AG20443 (cell line): ENCODE measurements at places on chromosomes 7 and 10.

GRCh38 chr7:55469271-55469681, 103.0 kb downstream of the VOPP1 start:
- no peak for DNase-seq

GRCh38 chr10:125886914-125887512, 5.9 kb upstream of the DHX32 start:
- DNase-seq: no peak

GRCh38 chr7:23377134-23377533, 78.0 kb downstream of the MALSU1 start:
- DNase-seq: no peak

GRCh38 chr10:3780771-3781467, 4.1 kb downstream of the KLF6 start:
- no peak for DNase-seq

DNA sequence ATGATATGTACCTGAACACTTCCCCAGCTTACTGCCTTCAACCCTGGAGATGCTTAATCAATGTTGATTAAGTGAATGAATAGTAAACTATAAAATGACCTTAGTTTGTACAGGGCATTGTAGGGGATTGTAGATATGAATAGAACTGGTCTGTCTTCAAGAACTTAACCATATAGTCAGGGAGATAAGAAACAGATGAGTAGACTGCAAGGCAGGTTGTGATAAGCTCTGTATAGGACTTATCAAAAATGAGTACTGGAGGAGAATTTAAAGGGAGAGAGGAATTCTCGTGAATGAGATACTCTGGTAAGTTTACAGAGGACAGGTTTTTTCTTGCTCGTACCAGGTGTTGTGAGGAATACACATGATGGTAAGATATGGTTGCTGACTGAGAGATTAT, 27.6 kb downstream of the SGPL1 start:
- DNase-seq: no peak

- DNase-seq: no peak
Measured at GRCh38 chr10:65550761-65551160, 1375.1 kb upstream of the LRRTM3 start.

GRCh38 chr10:35927341-35927740, 285.2 kb upstream of the FZD8 start:
- DNase-seq: no peak

- no peak for DNase-seq
Measured at GRCh38 chr7:159012353-159013069, 132.2 kb downstream of the VIPR2 start.

DNA sequence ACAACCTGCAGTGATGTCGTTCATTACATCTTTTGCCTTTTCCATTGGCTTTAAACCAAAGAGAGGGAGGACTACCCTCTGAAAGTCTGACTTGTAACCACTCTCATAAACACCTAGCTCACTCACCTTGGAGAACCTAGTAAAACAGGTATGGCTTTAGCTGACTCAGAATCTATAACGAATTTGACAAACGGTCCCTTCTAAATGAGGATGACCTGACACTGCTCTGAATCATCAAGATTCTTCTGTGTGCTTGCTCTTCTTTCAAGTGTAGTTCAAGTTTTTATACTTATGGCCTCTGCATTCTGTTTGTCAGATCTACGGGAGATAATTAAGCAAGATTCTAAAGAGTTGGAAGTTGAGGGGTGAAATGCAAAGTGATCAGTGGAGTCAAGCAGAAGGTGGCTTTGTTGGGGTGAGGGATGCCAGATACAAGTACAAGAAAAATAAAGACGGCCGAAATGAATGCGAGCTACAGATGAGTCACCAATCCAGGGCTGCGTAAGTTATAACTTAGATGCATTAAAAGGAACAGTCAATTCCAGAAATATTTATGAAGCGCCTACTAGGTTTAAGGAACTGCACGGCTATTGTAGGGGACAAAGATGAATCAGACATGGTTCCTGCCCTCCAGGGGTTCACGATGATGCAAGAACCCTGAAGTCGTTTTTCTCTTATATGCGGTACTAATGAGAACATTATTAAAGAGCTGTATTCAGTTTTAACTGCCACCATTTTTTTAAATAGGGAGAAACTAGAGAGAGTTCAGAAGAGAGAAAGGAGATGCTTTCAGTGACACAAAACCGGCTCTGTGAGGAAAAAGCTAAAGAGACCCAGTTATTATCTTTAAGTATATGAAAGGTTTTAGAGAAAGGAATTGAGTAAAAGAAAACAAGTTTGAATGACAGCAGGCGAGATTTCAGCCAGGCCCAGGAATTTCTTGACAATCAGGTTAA, 6.5 kb downstream of the HIPK2 start:
- no peak for DNase-seq

DNA sequence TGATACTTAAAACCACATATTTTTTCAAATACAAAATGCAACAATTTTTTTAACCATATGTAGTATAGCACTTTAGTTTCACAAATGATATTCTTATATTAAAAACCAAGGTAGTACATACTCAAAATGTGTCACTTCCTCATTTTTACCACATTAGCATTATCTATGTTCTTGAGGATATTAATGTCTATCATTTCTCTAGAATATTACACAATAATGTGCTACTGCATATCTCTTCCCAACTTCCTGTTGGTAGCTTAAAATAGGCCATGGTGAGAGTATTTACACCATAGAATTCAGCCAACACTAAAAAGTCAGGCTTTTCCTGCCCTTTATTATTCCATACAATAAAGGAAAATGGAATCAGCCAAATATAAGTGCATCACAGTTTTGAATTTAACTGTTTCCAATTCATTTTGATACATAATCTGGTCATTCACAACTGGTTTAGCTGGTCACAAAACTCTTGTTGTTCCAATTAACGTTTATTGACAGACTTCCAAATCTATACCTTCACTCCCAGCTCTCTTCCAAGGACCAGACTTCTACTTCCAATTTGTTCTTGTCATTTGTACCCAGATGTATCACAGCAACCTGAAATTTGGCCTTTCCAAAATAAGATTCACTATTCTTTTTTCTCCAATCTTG, 20.0 kb upstream of the LRRC17 start:
- no peak for DNase-seq

DNA sequence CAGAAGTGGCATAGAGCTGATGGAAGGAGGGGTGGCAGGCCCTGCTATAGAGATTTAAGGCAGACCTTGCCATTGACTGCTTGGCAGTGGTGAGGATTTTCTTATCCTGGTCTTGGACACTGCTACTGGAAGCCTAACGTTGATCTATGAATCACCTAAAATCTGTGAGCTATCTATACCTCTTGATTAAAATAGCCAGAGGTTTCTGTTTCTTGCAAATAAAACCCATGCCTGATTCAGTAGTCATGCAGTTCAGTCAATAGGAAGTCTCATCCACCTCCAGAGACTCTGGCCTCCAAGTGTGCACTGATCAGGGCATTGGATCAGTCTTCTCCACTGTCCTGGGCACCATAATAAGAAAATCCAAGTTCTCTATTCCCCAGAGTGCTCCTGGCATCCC, 286.5 kb downstream of the PTEN start:
- no peak for DNase-seq

DNA sequence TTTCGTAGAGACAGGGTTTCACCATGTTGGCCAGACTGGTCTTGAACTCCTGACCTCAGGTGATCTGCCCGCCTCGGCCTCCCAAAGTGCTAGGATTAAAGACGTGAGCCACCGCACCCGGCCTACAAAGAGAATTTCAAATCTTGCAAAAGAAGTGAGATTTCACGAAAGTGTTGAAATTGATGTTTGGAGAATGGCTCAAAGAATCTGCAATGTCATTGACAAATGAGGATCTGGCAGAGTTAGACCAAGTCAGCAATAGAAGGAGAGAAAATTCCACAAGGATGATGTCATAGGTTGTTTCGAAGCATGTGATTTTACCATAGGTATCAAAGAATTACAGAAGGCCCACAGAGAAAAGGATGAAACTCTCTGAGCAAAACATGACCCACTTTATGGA, 71.7 kb downstream of the LYZL2 start:
- DNase-seq: no peak

DNA sequence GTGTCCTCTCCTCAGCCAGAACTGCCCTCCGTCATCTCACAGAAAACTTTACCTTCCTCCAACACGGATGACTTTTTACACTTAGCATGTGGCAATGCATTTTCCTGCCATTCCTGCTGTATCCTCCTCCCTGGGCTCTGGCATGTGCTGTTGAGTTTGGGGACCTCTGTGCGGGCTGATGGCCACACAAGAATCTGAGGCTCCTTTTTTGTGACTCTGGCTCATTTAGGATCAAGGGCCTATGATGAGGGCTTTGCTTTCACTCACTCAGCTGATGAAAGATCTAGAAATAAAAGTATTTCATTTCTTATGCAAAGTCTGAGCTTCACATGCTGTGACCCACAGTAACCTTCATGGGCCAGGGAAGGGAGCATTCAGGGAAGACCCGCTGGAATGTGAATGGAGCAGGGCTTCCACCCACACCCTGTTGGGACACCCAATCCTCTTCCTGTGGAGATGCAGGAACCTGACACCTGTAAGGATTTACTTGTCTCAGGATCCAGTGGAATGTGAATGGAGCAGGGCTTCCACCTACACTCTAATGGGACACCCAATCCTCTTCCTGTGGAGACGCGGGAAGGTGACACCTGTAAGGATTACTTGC, 500.3 kb upstream of the MKI67 start:
- DNase-seq: no peak

DNA sequence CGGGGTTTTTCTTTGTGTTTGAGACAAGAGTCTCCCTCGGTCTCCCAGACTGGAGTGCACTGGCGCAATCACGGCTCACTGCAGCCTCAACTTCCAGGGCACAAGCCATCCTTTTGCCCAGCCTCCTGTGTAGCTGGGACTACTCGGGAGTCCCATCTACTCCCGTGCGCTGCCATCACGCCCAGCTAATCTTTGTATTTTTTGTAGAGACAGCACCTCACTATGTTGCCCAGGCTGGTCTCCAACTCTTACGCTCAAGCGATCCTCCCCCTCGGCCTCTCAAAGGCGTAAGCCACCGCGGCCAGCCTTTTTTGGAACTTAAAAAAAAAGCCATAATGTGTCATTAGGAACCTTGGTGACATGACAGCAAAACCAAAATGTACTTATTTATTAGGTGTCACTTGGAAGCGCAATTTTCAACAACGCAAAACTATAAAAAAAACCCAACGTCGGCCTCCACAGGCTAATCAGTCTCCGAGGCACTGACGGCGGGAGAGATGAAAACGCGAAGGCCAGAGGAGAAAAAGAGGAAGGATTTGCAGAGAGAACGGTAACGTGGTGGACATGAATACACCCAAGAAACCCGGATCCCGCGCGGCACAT, 911 bp upstream of the HNRNPH3 start:
- no peak for DNase-seq

- peak; percentile 17 for DNase-seq
Measured at GRCh38 chr7:83976302-83976701, 218.3 kb downstream of the SEMA3A start.

DNA sequence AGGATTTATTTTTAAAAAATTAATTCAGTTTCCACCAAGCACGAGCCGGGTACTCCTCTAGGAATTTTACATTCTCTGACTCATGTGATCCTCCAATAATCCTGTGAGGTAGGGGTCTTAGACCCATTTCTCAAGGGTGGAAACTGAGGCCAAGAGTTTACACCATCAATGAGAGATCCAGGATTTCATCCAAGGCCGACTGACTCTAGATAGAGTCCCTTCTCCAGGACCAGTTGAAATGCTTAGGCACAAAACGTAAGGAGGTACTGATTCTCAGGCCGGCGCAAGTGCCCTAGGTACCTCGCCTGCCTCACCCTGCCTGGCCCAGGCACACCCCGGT, 95.7 kb upstream of the DUSP5 start:
- no peak for DNase-seq

DNA sequence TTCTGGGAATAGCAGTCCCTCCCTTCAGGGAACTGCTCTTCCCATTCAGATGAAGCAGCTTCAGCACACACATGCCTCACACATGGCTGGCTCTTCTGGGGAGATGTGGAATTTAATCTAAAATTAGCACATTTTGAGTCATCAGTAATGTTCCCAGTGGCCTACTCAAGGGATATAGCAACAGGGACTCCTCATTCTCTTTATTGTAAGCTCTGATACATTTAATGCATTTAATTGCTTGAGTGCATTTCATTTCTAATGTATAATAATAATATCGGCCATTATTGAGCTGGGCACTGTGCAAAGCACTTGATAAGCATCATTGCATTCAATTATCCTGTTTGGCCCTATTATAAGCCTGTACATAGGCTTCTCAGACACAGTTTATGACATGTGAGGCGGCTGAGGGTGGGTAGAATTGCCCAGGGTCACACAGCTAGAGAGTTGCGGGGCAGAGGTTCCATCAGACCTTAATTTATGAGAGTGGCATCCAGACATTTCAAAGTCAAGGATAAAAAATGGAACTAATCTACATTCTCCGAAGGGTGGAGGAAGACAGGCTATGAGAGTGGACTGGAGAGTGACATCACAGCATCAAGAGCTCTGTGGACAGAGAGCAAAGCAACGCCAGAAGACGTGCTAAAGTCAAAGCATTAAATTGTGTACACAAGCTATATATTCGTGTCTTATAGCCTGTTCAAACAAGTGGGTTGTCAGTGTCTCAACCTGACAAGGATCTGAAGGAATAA, 76.8 kb downstream of the LANCL2 start:
- peak; percentile 87 for DNase-seq

- no peak for DNase-seq
Measured at GRCh38 chr10:4333459-4333894, 492.5 kb upstream of the AKR1E2 start.

DNA sequence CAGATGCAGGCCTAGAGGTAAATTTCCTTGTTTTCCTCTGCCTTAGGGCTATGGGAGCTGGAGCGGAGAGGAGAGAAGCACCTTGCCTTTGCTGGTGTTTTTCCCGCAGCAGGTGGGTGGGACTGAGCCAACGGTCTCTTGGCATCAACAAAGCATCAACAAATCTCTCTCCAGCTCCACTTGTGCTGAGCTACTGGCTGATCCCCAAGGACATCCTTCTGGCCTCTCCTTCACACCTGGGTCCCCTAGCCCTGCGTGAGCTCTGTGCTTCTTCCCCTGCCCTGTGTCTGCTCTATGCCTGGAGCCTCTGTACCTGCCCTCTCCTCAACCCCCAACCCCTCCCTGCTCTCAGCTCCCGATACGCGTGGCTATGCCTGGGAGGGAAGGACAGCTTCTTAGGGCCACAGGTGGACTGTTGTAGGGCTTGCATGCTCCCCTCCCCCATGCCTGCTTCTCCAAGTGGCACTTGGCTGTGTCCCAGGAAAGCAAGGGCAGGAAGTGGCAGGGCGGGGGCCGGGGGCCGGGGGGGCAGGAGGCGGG, 3.2 kb upstream of the CLDN4 start:
- no peak for DNase-seq

GRCh38 chr7:158283016-158283974, 304.3 kb downstream of the PTPRN2 start:
- no peak for DNase-seq

- no peak for DNase-seq
Measured at GRCh38 chr7:117975476-117975875, 102.2 kb upstream of the CTTNBP2 start.

GRCh38 chr10:29731760-29732159, 97.0 kb upstream of the SVIL start:
- DNase-seq: no peak

GRCh38 chr10:111148025-111148424, 71.2 kb downstream of the ADRA2A start:
- no peak for DNase-seq

GRCh38 chr7:131131746-131132431, 195.8 kb upstream of the MKLN1 start:
- no peak for DNase-seq
